ENCODE measurements at places on chromosomes 4 and X.

GRCh38 chr4:42398171-42398870, 1.0 kb downstream of the SHISA3 start:
- peaks cover 6% of the 10 kb centered on the region for H3K27me3 ChIP-seq
- H3K27ac ChIP-seq: peak overlapping the region; percentile 45
- H3K4me1 ChIP-seq: peaks cover 32% of the 10 kb centered on the region
- no peaks in the 10 kb centered on the region for H3K36me3 ChIP-seq
- peak overlapping the region; percentile 47 for H3K4me3 ChIP-seq

DNA sequence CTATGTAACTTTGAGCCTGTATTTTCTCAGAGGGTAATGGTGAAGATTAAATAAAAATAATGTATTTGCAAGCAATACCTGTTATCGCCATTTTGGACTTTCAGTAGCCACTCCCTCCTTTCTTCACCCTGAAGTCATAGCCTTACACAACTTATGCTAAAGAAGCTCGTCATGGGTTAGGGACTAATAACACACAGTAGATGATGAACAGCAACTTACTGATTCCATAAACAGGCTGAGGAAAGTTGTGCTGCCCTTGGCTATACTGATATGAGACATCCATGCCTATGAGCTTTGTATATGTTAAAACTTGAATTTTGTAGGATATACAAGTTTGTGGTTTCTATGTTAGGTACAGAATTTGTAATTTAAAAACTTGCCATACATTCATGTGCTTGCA, 31.7 kb upstream of the EIF1AX start:
- H3K4me3 ChIP-seq: no peak overlapping the region
- no peaks in the 10 kb centered on the region for H3K27me3 ChIP-seq
- H3K4me1 ChIP-seq: no peaks in the 10 kb centered on the region
- no peak for DNase-seq

- H3K27ac ChIP-seq: no peak overlapping the region
- DNase-seq: no peak
- no peak overlapping the region for H3K4me3 ChIP-seq
- H3K27me3 ChIP-seq: no peaks in the 10 kb centered on the region
- H3K4me1 ChIP-seq: no peaks in the 10 kb centered on the region
- H3K36me3 ChIP-seq: no peaks in the 10 kb centered on the region
Observed at GRCh38 chrX:38008658-38009057, 2.3 kb downstream of the SYTL5 start.

- DNase-seq: no peak
- H3K4me1 ChIP-seq: no peaks in the 10 kb centered on the region
- H3K4me3 ChIP-seq: no peak overlapping the region
Observed at GRCh38 chr4:35926788-35927187, 317.5 kb downstream of the ARAP2 start.

- H3K4me1 ChIP-seq: no peaks in the 10 kb centered on the region
- H3K27me3 ChIP-seq: no peaks in the 10 kb centered on the region
- H3K36me3 ChIP-seq: peaks cover 13% of the 10 kb centered on the region
- no peak overlapping the region for H3K4me3 ChIP-seq
Observed at GRCh38 chr4:51894059-51894645, 51.2 kb downstream of the DCUN1D4 start.

DNA sequence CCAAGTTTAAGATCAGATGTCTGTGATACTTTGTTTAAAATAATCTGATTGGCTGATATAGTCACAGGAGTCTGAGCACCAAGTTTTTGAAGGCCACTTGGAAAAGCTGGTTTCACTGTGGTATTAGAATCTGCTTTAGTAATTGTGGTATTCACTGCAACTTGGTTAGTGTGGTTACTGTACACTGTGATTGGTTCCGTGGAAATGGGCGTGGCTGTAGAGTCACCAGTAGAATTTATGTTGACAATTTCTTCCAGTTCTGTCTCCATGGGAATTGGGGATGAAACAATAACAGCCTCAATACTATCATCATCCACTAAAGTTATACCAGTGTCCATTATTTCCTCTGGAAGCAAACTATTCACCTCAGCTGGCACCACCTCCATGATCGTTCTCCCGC, 26.2 kb downstream of the LIN54 start:
- no peaks in the 10 kb centered on the region for H3K27me3 ChIP-seq
- no peaks in the 10 kb centered on the region for H3K4me1 ChIP-seq
- H3K27ac ChIP-seq: no peak overlapping the region
- no peak overlapping the region for H3K4me3 ChIP-seq
- no peaks in the 10 kb centered on the region for H3K36me3 ChIP-seq

- H3K4me1 ChIP-seq: no peaks in the 10 kb centered on the region
- H3K4me3 ChIP-seq: no peak overlapping the region
- H3K27ac ChIP-seq: no peak overlapping the region
Observed at GRCh38 chr4:147916351-147916750, 184.5 kb downstream of the ARHGAP10 start.

DNA sequence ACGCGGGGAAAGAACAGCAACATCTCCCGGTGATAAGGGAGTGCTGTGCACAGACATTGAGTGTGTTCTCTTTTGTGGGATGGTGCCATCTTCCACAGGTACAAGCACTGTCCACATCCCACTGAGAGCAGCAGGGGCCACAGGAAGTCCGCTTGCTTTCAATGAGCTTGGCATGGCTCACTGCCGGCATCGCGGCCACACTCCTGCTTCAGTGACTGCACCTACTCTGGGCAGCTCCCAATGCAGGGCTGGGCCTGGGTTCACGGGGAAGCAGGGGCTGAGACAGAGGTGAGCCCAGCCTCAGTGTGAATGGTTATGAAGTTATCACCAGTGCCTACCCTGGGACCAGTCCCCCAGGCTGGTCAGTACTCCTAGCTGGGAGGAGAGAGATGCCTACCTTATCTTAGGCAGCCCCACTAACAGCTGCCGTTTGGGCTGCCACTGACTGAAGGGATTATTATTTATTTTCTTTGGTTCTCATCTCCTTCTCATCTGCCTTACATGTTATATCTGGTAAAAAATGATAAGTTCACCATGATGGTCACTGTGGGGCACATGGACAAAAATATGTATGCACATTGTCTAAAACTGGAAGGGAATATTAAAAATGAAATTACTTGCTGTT, 99.2 kb downstream of the MGST2 start:
- DNase-seq: peak; percentile 58
- no peaks in the 10 kb centered on the region for H3K27me3 ChIP-seq
- H3K4me3 ChIP-seq: peak overlapping the region; percentile 28

DNA sequence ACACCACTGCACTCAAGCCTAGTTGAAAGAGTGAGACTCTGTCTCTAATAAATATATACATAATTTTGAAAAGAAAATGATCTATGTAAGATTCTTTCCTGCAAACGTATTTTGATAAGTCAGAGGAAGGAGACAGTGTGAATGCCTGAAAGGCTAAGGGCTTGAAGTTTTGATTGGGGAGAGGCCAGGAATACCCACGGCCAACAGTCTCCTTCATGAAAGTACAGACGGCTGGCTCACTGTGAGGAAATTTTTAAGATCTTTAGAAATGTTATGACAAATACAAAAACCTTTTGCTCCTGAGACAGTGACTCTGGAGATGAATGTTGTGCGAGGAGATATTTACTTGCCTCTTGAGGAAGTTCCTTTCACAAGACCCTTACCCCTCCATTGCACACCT, 111.4 kb upstream of the KLHL13 start:
- no peak overlapping the region for H3K27ac ChIP-seq
- no peak overlapping the region for H3K4me3 ChIP-seq
- no peaks in the 10 kb centered on the region for H3K27me3 ChIP-seq
- no peak for DNase-seq
- no peaks in the 10 kb centered on the region for H3K36me3 ChIP-seq

GRCh38 chr4:20431543-20431951, 179.8 kb downstream of the SLIT2 start:
- no peak for DNase-seq
- H3K4me3 ChIP-seq: peak overlapping the region; percentile 11
- H3K36me3 ChIP-seq: no peaks in the 10 kb centered on the region
- no peaks in the 10 kb centered on the region for H3K27me3 ChIP-seq

GRCh38 chr4:119498527-119498926, 130.1 kb downstream of the PDE5A start:
- H3K36me3 ChIP-seq: peaks cover 54% of the 10 kb centered on the region
- H3K27ac ChIP-seq: no peak overlapping the region
- DNase-seq: no peak
- H3K4me1 ChIP-seq: no peaks in the 10 kb centered on the region

GRCh38 chrX:43657671-43658070, 1.6 kb downstream of the MAOA start:
- no peak overlapping the region for H3K27ac ChIP-seq
- peak overlapping the region; percentile 23 for H3K4me3 ChIP-seq
- no peaks in the 10 kb centered on the region for H3K36me3 ChIP-seq
- no peak for DNase-seq
- no peaks in the 10 kb centered on the region for H3K27me3 ChIP-seq

GRCh38 chr4:159141193-159141592, 38.3 kb downstream of the RAPGEF2 start:
- H3K4me1 ChIP-seq: peaks cover 43% of the 10 kb centered on the region
- no peaks in the 10 kb centered on the region for H3K36me3 ChIP-seq
- H3K27me3 ChIP-seq: no peaks in the 10 kb centered on the region
- no peak overlapping the region for H3K4me3 ChIP-seq
- DNase-seq: no peak

DNA sequence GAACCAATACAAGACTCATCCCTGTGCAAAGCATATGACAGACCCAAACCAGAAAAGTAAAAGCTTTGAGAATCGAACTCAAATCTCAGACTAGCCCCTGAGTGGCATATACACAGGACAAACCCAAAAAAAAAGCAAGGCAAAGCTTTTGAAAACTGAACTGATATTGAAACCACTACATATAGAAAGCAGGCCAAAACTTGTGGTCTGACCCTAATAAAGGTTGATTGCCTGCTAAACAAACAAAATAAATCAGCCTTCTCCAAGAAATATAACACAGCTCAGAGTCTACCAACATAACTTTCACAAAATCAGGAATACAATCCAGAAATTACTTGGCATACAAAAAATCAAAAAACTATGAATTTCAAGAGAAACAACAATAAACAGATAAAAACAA, 40.3 kb downstream of the LRBA start:
- H3K27me3 ChIP-seq: no peaks in the 10 kb centered on the region
- no peaks in the 10 kb centered on the region for H3K36me3 ChIP-seq
- H3K4me3 ChIP-seq: no peak overlapping the region
- no peak for DNase-seq
- H3K4me1 ChIP-seq: peaks cover 6% of the 10 kb centered on the region

DNA sequence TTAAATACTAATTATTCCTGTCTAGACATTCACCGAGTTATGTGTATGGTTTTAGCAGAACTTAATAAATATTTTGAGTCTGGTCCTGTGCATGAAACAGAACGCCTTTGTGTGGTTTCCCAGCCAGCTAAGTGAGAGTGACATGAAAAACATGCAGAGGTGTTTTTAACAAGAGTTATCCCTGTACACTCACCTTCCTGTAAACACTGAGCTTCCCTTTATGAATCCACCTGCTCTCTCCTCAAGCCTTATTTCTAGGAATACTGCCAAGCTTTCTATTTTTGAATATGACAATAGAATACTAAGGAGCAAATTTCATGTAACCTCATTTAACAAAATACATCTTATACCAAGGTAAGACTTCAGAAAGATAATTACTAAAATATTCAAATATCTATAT, 270.3 kb upstream of the CTSO start:
- no peaks in the 10 kb centered on the region for H3K36me3 ChIP-seq
- H3K4me1 ChIP-seq: no peaks in the 10 kb centered on the region
- H3K27me3 ChIP-seq: no peaks in the 10 kb centered on the region
- H3K4me3 ChIP-seq: no peak overlapping the region

GRCh38 chr4:139987502-139987850, 166.5 kb downstream of the MAML3 start:
- no peaks in the 10 kb centered on the region for H3K4me1 ChIP-seq
- H3K4me3 ChIP-seq: no peak overlapping the region
- H3K36me3 ChIP-seq: no peaks in the 10 kb centered on the region

DNA sequence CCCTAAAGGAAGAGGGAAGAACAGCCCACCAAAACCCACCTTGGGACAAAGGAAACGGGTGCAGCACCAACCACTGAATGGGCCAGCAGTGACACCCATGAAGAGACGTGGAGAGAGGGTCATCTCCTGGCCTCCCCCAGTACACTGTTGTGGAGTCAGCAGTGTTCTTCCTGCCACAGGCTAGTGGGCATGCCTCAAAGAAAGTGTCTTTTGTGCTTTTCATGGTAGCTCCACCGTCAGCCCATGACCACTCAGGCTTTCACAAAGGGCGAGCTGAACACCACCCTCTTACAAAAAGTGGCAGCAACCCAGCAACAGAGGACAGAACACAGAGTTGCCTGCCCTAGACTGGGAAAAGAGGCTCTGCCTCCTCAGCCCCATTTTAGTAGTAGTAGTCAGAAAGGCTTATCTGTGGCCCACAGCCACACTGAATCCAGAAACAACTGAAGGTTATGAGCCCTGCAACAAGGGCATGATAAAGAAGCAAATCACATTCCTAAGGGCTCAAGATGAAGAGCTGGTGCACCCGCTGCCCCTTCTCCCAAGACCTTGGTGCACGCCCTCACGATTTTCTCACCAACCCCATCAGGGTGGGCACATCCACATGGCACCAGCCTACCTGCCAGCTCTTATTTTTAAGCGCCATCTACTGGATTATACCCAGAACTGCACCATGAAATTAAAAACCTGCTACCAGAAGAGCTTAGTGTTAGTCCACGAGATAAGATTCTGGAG, 53.1 kb downstream of the RAB28 start:
- H3K27ac ChIP-seq: no peak overlapping the region
- H3K27me3 ChIP-seq: no peaks in the 10 kb centered on the region
- no peak for DNase-seq
- H3K4me1 ChIP-seq: no peaks in the 10 kb centered on the region

DNA sequence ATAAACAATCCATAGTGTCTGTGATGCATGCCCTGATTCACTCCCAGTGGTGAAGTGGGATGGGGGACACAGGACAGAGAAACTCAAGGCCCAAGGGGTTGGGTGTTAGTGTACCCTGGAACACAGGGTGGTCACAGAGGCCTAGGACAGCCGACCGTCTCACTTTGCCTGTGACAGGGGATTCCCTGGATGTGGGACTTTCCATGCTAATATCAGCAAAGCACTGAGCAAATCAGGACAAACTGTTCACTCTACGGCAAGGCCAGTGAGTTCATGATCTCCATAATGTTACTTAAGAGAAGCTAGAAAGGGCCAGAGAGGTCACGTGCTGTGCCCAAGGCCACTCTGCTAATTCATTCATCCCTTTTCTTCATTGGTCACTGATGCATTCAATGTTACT, 158.7 kb upstream of the RBPJ start:
- peak; percentile 51 for DNase-seq
- H3K4me1 ChIP-seq: no peaks in the 10 kb centered on the region
- no peak overlapping the region for H3K27ac ChIP-seq
- no peaks in the 10 kb centered on the region for H3K27me3 ChIP-seq
- no peaks in the 10 kb centered on the region for H3K36me3 ChIP-seq

- H3K27ac ChIP-seq: no peak overlapping the region
- H3K4me1 ChIP-seq: no peaks in the 10 kb centered on the region
- H3K36me3 ChIP-seq: no peaks in the 10 kb centered on the region
Observed at GRCh38 chr4:54513741-54514140, 144.0 kb upstream of the KIT start.

Measured in right atrium auricular region (tissue), 2 donors.